Left colon (tissue), 2 donors: ENCODE measurements at places on chromosomes 12 and 14. TPM values are rescaled to one million over a fixed set of nuclear protein-coding genes. Genes with fewer than 3 reads are reported as not detected.

AGAP2 gene
- 0.92 TPM for total RNA-seq

SLC6A13 gene
- not detected for total RNA-seq

DNA sequence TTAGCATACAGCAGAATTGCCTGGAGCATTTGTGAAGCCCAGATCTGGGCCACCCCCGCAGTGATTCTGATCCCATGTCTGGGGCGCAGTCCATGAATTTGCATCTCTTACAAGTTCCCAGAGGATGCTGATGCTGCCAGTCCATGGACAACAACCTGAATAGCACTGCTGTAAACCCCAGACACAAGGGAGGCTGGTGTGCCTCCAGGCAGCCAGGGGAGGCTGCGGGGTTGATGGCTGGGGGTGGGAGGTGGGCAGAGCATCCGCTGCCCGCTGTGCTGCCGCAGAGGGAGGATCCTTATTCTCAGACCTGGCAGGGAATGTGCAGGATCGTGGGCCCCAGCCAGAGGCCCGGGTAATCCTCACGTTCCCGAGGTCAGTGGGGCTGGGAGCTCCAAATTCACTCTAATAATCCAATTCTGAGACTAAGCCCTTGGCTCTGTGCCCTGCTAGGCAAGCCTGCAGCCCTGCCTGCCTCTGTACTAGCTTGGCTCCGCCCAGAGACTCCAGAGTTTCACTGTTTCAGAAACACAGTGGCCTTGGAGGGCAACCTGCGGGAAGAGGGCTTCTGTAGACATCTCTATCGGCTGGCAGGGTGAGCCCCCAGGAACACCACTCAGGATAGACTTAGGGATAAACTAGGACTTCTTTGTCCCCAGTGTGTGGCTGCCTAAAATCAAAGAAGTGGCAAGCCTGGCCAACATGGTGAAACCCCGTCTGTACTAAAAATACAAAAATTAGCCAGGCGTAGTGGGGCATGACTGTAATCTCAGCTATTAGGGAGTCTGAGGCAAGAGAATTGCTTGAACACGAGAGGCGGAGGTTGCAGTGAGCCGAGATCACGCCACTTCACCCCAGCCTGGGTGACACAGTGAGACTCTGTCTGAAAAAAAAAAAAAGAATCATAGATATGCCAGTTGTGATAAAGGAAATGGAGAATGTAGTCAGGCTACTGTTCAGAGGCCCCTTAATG is 17.8 kb upstream of the MLEC start:
- DNase-seq: peak; percentile 53

DNA sequence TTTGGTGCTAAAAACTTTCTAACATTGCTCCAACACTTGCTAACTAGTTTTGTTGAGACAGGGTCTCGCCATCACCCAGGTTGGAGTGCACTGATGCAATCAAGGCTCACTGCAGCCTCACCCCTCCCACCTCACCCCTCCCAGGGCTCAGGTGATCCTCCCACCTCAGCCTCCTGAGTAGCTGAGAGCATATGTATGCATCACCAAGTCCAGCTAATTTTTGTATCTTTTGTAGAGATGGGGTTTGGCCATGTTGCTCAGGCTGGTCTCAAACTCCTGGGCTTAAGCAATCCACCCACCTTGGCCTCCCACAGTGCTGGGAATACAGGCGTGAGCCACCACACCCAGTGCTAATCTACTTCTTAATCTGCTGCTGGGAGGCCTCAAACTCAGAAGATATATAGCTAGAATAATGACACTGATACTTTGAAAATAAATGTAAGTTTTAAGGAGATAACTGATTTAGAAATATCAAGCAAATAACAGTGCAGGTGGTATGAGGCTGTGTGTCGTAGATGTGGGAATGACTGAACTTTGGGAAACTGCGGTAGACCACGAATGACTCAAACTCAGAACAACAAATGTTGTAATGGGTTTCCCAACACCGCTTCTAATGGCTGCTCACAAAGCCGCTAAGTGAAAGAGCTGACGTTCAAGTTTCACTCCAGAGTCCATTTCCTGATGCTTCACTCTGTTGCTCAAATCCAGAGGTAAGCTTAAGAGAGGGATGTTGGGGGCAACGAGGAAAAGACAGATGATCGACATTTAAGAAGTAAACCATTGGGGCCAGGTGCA is 10.0 kb downstream of the TMCC3 start:
- DNase-seq: no peak

- no peak for DNase-seq
Measured at GRCh38 chr14:20295067-20295466, 10.7 kb downstream of the TTC5 start.

DNA sequence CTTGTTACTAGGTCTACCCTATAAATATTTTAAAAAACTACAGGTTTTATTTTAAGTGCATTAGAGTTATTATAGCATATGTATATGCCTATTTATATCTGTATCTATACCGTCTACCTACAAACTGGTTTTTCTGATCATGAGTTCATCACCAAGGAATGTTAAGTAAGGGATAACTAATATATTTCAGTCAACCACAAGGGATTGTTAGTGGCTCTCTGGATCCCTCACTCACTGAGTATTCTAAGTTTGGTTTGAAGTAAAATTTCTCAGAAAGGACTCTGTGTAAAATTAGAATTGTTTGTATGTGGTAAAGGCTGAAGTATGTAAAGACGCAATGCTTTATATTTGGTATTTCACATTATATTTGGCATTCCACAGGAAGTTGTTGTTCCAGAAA is 4.8 kb downstream of the EPYC start:
- DNase-seq: no peak

DNA sequence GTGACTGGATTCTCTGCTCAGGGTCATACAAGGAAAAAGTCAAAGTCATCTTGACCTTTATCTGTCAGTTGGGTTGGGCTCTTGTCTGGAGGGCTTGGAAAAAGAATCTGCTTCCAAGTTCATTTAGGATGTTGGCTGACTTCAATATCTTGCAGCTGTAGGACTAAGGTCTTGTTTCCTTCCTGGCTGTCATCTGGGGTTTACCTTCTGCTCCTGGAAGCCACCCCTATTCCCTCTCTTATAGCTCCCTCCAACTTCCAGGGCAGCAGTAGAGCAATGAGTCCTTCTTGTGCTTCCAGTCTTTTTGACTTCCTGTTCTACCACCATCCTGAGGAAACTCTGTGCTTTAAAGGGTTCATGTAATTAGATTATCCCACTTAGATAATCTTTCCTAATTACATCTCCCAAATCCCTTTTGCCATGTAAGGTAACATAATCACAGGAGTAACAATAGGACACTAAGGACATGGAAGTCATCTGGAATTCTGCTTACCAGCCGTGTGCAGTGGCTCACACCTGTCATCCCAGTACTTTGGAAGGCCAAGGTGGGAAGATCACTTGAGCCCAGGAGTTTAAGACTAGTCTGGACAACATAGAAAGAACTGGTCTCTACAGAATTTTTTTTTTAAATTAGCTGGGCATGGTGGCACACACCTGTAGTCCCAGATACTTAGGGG is 170.7 kb upstream of the KITLG start:
- DNase-seq: no peak
